Fibroblast of pulmonary artery (primary cell): ENCODE measurements at places on chromosomes 11 and 22.

- DNase-seq, result peak; percentile 79
These were observed 8.9 kb downstream of the DERL3 start for GRCh38 chr22:23829845-23830372.

DNA sequence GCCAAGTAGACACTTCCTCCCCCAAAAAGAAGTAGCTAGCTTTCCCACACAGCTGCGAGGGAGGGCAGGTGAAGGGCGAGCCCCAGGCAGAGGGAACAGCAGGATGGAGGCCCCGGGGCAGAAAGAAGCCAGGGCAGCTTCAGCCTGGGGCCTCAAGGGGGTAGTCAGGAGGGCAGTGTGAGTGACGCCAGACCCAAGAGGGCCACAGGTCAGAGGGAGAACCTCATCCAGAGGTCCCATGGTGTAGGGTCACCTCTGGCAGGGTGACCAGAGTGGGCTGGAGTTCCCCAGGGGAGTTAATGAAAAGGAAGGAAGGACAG is 9.2 kb downstream of the PRR5 start:
- DNase-seq, result no peak

DNA sequence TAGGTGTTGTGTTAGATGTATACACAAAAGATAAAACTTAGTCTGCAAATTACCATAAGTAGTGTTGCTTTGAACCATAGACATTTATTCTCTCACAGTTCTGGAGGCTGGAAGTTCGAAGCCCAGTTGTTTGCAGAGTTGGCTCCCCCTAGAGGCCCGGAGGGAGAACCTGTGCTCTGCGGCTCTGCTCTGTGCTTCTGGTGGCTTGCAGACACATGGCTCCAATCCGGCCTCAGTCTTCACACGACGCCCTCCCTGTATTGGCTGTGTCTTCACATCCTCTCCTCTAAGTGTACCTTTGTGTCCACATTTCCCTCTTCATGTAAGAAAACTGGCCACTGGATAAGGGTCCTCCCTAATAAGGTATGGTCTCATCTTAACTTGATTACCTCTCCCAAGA is 128.4 kb downstream of the OPCML start:
- no peak for DNase-seq

- peak; percentile 48 for DNase-seq
These were observed at the start of gene SCN4B for GRCh38 chr11:118152552-118153471. Gene SCN4B (minus strand): TSS chr11:118152823. CDS start chr11:118152673, 150 bp downstream.

DNA sequence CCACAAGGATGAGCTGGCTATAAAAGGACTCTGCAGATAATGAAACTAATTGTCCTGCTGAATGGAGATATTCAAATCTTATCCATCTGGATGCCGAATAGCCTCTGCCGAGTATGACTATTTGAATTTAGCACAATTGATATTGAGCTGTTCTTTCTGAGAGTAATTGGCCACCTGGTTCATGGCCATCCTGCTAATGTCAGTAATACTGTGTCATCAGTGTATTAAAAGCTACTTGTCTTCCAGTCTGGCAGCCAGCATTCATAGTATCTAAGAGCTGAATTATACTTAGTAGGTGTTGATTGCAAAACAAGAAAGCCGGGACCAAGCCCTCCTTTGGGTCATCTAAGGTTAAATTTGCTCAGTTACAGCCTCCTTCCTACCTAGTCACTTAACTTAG is 310.7 kb upstream of the NCAM1 start:
- DNase-seq, result no peak

DNA sequence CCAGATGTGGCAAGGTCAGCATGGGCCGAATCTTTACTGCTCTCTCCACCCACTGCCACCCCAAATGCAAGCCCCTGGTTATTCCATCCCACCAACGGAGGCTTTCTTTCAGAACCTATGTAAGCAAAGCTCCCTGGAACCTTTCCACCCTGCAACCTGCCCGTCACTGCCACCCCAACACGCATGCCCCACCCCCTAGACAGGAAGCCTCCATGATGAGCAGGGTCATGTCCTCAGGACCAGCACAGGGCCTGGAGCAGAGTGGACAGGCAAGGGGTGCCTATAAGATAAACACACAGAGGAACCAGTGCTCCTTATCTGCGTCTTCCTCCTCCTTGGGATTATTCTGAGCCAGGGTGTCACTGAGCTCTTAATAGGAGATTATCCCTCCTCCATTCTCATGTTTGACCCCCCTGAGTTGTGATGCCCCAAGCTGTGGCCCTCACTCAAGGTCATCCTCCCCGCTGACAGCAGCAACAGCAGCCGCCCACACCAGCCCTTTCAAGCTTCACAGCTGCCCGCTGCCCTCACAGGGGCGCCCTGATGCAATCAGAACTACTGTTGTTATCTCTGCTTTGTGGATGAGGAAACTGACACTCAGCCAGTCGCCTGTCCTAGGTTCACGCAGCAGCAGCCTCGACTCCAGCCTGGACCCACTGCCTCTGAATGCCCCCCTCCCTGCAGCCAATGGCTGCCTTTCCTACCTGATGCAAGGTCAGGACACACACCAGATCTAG is 647.3 kb downstream of the TBC1D22A start:
- DNase-seq, result no peak

GRCh38 chr11:71447791-71448256 is 369 bp downstream of the DHCR7 start:
- no peak for DNase-seq

- peak; percentile 21 for DNase-seq
These were observed 133.4 kb downstream of the DCDC1 start for GRCh38 chr11:31236143-31236542.

DNA sequence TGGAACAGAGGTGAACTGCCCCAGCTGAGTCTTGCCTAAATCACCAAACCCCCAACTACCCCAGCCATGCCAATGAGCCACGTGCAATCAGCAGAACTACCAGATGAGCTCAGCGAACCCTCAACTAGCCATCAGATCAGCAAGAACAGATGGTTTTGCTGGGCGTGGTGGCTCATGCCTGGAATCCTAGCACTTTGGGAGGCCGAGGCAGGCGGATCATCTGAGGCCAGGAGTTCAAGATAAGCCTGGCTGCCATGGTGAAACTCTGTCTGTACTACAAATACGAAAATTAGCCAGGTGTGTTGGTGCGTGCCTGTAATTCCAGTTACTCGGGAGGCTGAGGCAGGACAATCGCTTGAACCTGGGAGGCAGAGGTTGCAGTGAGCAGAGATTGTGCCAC is 374.3 kb downstream of the NXPE2 start:
- no peak for DNase-seq

DNA sequence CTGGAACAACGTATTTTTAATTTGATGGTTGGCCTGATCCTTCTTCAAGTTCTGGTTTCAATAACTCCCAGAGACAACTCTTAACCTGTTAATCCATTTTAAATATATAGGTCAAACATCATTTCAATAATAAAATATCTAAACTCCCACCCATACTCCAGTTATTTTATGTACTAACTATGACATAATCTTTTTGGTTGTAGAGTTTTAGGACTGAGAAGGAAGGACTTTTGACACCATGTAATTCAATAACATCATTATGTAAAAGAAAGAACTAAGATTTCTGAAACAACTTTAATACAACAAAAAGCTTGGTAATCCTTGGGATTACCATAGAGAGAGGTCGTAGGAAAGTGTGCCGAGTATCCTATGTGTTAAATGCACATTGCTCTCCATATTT is 31.5 kb downstream of the VSIG10L2 start:
- no peak for DNase-seq

DNA sequence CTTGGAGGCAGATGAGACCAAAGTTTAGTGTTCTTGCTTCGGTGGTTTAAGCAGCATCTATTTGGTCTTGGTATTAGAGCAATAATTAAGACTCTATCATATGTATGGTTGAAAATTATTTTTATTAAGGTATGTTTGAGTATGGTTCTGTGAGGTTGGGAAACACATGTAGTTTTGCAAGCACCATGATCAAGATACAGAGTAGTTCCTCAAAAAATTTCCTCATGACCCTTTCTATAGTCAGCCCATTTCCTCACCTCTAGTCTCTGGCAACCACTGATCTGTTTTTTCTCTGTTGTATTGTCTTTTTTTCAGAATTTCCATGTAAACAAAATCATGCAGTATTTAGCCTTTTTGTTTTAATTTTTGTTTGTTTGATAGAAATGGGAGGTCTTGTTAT is 18.4 kb downstream of the MTMR3 start:
- no peak for DNase-seq

DNA sequence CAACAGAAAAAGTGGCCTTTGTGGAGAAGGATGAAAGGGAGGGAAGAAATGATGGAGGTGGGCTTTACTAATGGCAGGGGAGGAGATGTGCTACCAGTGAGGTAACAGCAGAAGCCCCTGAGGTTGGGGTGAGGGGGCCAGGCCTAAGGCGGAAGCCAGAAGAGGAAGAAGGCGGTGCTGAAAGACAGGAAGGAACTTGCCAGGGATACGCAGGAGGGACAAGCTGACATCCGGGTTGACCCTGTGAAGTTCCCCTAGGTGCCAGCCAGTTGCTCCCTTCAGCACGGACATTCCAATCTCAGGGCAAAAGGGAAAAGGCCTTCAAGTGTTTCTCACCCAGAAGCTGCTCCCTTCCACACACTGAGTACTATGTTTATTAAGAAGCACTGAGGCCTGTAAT is 2.3 kb upstream of the TIRAP start:
- DNase-seq, result no peak

- DNase-seq, result no peak
These were observed 6.6 kb downstream of the WT1 start for GRCh38 chr11:32428665-32429303.

DNA sequence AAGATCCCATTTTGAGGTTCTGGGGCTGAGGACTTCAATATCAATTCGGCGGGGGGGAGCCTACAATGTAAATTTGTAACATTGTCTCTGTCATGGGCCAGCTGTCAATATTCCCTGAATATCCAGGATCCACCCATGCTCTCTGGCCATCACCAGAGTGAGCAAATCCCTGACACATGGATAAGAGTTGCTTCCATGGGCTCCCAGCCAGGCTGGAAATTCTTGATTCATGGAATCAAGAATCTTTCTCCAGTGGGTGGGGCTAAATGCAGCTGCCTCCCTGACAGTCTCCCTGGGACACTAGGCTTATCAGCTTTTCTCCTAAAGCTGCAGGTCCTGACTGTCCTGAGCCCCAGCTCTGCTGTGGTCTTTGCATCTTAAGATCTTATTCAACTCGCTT is 86.9 kb upstream of the IGLL5 start:
- no peak for DNase-seq

DNA sequence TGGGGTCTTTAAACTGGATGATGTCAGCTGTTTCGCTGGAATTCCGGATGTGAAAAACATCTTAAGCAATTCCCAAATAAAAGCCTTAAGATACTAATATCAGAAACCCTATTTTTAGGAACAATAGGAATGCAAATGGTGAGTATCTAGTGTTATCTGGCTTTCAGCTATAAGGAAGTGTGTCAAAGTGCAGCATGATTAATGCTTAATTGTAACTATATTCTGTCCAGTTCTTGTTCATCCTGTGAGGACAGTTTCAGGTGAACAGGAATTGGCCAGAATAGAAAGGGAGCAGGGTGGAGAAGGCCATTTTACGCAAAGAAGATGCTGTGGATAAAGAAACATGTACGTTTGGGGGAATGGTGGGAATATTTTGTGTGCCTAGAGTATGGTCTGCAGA is 108.2 kb downstream of the RASSF10 start:
- no peak for DNase-seq

DNA sequence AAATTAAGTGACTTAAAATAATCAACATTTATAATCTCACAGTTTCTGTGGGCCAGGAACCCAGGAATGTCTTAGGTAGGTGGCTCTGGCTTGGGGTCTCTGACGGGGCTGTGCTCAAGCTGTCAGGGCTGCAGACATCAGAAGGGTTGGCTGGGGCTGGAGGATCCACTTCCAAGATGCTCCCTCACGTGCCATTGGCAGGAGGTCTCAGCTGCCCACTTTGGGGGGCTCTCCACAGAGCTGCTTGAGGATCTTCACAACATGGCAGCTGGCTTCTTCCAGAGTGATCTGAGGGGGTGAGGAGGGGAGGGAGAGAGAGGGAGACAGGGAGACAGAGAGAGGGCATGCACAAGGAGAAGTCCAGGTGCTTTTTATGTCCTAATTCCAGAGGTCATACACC is 18.1 kb downstream of the SLC2A11 start:
- no peak for DNase-seq

GRCh38 chr11:72789493-72790131 is 4.2 kb downstream of the STARD10 start:
- peak; percentile 40 for DNase-seq

- DNase-seq, result no peak
These were observed at the start of gene OR52E1 for GRCh38 chr11:5069272-5069671. Gene OR52E1 (plus strand): TSS chr11:5069572.

- DNase-seq, result no peak
These were observed 6.6 kb upstream of the FXYD6 start for GRCh38 chr11:117883063-117883462.

DNA sequence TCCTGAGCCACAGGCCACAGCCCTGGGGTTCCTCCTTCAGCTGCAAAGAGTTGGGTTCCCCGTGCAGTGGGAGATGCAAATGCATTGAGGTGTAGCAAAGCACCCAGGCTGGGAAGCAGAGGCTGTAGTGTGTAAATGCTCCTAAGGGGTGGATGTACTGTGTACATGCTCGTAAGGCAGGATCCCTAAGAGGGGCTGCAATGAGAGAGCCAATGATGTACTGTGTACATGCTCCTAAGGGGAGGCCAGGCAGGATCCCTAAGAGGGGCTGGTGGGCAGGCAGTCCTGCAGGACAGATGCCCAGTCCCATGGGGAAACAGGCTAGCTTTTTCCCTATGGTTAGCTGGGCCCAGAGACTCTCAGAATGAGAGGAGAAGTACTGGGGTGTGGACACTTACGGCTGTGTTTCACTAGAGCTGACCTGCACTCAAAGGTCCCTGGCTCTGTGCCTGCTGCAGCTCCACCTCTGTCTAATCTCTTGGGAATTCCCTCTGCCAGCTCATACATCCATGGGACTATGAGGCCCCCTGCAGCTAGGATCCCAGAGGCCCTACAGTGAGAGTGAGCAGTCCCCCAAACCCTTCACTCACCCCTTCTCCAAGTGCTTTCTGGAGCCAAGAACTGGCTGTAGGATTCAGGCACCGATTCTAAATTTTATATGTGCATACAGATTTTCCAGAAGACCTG is 261.9 kb upstream of the LUZP2 start:
- DNase-seq, result peak; percentile 59

GRCh38 chr11:34513682-34514449 is at the start of gene ELF5:
Gene ELF5 (minus strand): TSS chr11:34513794. CDS start chr11:34505749, 8,045 bp downstream.
- no peak for DNase-seq

- peak; percentile 66 for DNase-seq
These were observed 583 bp upstream of the PKP3 start for GRCh38 chr11:393219-394033.

DNA sequence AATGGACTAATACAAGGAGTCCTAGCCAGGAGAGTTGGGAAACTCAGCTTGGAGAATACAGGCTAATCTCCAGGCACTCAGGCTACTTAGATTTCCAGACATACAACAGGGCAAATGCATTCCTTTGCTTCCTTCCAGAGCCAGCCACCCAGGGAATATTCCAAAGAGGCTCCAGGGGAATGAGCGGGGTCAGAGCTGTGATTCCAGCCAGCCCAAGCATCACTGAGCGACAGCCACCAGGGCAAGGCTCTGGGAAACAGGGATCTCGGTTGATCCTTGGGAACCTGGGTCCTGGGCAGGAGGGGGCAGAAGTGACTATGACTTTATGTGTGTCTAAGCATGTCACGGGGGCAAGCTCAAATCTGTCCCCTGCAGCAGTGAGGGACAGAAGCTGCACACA is 112.3 kb upstream of the LMO1 start:
- no peak for DNase-seq
